H7 (cell line): ENCODE measurements at places on chromosomes 3 and 15. TPM values are rescaled to one million over a fixed set of nuclear protein-coding genes. Genes with fewer than 3 reads are reported as not detected.

DNA sequence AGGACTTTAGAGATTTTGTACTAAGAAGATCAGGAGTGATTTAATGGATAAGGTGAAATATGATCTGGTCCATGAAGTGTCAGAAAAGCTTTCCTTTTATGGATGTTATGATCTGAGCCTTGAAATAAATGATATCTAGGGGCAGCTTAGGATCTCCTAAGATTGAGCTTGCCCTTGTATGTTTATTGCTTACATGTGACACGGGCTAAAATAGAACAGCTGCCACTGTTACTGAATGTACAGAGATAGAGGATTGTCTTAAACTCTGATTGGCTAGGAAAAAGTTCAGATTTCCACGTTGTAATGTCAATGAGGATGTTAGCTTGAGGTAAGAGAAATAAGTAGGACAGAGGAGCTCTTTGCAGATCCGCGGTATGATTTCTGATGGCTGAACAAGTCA, 8.8 kb downstream of the FYTTD1 start:
- DNase-seq = no peak

DNA sequence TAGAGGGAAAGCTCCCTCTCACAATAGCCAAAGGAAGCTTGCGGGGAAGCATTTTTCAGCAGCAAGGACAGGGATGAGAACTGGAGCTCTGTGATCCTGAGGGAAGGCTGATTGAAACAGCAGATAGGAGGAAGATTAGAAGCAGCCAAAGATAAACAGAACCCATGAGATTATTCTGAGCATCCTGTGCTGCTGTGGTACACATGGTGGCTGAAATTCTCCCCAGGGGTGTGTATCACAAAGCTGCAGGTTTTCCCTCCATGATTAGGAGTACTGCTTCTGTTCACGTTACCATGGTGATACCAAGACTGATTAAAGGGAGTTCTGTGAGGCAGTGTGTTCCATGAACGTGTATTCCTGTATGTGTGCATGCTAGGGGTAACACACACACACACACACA, 30.3 kb upstream of the PSMD6 start:
- DNase-seq = no peak

The ISLR gene
- 15.1 and 20.5 TPM in 2 replicates for total RNA-seq

The MCF2L2 gene
- total RNA-seq = 5.3 and 6.4 TPM in 2 replicates
